Vagina (tissue), 2 donors: ENCODE measurements at places on chromosomes 5 and 9.

DNA sequence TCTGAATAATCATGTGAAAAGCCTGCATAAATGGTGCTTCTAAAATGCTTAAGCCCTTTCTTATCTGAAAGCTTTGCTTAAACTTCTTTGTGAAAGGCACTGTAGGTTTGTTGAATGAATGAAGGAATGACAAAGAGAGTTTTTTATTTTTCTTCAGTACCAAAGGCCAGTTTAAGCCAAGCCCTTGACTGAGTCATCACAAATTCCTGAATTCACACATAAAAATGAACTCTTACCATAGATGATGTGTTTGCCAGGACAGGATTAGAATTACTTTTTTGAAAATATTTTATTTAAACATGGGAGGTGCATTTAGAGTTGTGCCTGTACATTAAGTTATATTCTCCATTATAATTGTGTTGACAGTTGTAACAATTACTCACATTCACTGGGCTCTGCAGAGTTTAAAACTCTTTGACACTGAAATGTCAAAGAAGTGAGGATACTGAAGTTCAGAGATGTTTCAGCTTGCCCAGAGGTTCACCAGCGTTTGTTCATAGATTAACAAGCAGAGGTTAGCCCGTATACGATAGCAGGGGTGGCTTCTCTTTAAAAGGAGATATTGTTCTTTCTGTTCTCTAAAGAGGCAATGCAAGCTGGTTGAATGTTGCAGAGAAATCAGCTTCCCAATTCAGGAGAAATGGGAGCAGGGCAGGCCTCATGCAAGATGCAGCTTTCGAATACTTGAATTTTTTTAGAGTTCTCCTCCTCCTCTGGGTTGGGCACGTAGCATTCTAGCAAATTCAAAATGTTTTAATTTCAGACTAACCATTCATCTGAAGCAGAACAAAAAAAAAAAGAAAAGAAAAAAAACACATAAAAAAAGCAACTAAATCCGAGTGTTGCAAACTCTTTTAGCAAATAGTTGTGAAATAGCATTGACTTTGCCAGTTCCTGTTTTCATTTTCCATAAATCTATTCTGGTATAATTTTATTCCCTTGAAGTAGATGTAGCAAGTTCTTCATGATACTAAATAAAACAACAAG lies 358.7 kb upstream of the KLF4 start:
- no peak for DNase-seq

GRCh38 chr5:17785774-17786173 lies 151.5 kb downstream of the TAF11L14 start:
- no peak for DNase-seq

DNA sequence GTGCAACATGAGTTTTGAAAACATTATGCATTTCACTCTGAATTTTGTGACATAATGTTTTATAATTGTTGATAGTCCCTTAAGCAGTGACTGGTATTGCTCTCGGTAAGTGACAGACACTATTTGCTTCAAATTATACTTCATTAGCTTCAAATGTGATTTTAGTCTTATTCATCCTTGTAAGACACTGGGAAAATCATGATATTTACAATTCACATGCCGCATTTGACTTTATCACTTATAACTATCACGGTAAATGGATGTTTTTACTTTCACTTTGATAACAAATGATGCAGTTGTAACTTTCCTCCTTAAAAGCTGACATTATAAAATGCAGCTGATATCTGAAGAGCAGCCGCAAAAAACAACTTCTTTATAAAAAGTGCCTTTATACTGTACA lies 44.1 kb upstream of the ITGA2 start:
- DNase-seq: no peak

DNA sequence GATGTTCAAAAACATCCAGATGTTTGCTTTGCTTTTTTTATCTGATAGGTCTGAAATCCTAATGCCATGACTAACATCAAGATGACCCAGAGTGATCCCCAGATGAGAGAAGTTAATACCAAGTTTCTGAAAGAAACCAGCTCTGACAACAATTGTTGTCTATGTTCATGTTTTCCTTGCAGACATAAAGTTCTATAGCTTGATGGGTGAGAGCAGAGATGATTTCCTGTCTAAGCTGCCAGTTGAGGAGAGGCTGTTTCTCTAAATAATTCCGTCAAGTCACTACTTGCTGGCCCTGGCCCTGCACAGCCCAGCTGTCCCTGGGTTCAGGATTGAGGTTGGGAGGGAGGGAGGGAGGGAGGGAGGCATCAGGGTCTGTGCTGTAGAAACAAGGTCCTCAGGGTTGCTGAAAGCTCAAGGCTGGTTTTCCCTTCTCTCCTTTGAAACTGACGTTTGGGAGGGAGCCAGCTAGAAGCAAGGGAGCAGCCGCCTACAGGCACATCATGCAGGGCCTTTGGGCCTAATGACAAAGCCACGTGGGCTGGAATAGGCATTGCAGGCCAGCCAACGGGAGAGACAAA lies 3.9 kb downstream of the SPARC start:
- DNase-seq: no peak

DNA sequence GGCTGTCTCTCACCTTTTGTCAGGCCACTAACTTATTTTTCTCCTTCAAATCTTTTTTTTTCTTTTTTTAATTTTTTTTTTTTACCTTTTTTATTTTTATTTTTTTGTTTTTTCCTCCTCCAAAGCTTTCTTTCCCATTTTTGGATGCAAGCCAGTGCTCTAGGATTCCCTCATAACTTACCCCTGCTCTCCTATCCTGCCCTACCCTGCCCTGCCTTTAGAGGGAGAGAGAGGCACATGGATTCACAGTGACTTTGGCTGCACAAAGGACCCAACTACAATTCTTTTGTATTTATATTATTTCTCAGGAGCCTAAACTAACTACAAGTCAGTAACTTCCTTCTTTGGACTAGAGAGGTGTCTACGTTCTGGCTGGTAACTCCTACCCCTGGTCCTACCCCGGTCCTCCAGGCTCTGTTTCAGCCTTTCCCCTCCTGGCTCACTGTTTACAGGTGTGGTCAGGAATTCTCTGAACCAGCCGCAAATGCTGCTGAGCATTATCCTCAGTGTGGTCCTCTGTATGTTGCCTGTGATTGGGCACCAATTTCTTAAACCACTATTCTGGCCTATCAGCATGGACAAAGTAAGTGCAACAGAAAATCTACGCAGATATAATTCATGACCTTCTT lies 8.4 kb upstream of the RUSC2 start:
- no peak for DNase-seq

DNA sequence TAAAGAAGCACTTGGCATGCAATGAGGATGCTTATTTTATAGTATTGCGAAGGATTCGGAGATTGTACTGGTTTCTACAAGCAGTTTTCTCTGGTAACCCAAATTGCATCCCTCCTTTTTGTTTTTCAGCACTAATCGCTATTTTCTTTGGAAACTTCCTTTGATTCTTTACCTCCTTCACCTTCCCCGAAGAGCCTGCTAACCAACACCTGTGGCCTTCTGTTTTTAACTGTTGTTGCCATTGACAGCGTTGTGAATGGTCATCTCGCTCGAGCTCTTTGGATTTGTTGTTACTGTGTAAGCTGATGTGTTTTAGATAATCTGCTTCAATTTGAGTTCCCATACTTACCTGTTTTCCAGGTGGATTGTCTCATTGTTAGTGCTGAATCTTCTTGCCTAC lies 1.1 kb downstream of the CNOT6 start:
- DNase-seq: no peak

DNA sequence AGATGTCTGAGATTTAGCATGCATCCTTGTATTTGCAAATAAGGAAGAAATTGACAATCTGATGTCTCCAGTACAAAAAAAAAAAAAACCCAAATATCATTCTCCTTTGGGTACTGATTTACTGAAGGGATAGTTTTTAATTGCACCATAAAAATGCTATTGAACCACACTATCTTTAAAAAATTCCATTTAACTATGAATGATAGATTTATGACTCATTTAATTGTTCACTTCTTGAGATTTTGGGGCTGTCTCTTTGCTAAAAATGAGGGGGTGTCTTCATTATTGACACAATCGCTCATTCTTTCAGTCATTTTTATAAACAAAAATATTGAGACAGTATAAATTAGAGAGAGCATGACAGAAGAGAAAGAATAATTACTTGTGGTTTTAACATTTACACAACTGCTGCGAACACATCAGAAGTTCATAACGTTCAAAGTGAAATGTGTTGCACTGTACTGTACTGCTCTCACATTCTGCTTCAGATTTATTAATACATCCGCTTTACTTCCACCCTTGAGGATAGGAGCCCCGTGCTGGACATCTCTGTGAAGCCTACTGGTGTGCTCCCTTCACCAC lies 142.3 kb downstream of the MEF2C start:
- DNase-seq: no peak

DNA sequence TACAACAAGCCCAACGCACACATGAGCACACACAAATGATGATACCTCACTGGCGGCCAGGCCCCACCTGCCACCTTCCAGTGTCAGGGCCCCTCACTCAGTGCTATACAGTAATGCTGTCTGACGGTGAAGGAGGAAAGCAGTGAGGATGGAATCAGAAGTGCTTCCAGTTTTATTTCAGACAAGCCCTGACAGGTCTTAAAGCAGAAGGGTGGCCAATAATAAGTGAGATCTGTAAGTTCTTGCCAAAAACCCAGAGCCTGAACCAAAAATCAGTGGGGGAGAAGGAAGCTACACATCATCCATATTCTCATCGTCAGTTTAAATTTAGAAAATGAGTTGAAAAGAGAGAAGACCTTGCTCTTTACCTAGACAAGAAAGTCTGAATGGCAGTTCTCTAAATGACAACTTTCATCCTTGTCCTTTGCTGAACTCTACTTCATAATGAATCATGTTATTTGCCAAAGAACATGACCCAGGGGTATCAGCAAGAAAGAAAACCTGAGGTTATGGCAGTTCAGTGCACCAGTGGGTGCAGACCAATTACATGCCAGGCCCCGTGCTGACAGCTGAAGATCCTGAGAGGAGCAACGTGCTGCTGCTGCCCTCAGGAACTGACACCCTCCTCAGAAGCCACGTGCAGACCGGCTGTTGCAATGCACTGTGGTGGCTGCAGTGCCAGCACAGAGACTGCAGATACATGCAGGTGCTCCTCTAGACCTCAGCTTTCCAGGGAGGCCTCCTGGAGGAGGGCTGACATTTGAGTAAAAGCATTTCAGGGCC lies 118.7 kb downstream of the DROSHA start:
- DNase-seq: no peak

- no peak for DNase-seq
Measured at GRCh38 chr5:59976342-59976741, 82.8 kb upstream of the PDE4D start.

GRCh38 chr9:134385915-134386314 lies 59.7 kb downstream of the RXRA start:
- DNase-seq: no peak

- no peak for DNase-seq
Measured at GRCh38 chr5:132310141-132310834, 16.1 kb downstream of the SLC22A4 start.

DNA sequence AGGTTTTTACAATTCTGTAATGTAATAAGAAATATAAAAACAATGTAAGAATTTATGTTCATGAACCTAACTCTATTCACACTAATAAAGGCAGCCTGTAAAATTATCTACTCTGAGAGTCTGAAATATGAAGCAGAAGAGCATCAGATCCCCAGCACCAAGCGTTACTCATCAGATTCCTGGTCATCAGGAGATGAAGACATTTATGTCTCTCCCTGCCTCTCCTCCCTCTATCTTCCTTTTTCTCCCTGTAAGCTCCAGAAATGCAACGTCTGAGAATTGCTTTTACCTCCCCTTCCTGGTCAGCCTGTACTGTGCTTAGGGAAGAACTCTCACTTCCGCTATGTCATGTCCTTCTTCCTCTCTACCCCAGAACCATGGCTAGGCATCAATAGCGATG lies 114.4 kb upstream of the SLIT3 start:
- no peak for DNase-seq

DNA sequence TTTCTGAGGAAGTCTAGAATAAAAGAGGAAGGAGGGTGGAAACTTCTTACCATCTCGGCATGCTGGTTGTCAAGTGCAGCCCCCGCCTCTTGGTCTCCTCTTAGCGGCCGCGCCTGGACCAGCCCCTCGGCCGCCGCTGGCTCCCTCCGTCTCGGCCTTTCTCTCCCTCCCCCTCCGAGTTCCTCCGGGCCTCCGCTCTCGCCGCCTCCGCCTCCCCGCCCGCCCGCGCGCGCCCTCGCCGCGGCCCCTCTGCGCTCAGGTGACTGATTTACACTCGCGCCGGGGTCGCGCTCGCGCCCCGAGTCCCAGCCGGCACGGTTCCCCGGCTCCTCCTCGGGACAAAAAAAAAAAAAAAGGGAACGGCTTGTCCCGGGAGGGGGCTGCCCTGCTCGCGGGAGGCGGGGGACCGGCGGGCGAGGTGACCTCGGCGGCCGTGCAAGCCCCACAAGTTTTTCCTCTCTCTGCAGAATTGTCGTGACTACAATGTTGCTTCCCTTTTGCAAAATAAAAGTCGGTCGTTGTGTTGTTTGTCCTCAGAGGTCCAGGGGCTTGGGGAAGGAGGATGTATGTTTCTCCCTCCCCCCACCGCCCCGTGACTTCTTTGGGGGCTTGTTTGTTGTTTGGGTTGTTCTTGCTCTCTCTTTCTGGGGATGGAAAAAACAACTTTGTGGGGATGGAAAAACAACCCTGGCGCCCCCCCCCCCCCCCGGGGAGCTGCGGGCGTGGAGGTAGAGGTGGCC lies at the start of gene BNC2:
Gene BNC2, minus strand, starts transcription at position 75 of the 740 bp plus-strand sequence. Its CDS starts 22 bp downstream, at position 53.
- no peak for DNase-seq

DNA sequence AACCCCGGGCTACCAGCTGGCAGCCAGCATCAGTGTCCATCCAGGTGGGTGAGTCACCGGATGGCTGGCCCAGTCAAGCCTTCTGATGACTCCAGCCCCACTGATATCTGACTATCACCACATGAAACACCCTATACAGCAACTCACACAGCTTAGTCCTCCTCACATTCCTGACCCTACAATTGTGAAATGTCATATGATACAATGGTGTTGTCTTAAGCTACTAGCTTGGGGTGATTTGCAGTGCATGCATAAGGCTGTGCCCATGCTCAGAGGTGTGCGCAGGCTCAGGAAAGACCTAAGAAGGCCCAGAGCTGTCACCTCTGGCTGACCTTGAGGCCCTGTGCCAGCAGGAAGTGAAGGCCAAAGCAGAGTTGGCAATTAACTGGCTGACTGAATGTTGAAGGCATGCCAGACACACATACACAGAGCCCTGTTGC lies 21.5 kb upstream of the SEMA4D start:
- no peak for DNase-seq

DNA sequence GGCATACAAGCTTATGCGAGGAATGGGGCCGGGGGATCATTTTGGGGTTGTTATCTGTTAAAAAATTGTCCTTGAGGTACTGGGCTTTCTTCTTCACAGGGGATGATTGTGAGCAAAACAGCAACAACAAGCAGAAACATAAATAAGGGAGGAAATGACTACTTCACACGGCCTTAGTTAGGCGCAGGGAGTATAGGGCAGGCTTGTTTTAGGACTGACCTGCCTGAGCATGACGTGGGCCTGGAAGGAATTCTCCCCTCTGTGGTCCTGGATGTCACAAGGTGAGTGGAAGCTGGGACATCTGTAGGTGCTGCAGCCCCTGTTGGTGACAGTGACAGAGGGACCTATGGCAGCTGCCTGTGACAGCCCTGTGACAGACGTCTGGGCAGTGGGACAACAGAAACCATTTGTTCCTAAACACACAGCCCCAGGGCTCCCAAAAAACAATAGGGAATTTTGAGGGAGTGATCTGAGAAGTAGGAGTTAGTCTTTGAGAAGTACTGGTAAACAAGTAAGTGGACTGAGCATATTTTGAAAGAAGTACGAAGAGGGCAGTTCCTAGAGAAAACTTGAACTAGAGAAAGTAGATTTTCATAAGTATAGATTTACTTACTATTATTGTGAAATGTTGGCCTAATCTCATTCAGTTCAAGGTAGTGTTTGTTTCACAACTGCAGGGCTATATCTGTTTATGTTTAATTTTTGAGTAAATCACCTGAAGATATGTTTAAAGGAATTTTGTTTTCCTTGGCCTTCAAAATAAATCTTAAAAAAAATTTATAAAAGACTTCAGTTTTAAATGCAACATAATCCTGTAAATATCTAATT lies 113.1 kb downstream of the KDM4C start:
- DNase-seq: no peak
